ENCODE measurements at places on chromosomes 2 and 18.

DNA sequence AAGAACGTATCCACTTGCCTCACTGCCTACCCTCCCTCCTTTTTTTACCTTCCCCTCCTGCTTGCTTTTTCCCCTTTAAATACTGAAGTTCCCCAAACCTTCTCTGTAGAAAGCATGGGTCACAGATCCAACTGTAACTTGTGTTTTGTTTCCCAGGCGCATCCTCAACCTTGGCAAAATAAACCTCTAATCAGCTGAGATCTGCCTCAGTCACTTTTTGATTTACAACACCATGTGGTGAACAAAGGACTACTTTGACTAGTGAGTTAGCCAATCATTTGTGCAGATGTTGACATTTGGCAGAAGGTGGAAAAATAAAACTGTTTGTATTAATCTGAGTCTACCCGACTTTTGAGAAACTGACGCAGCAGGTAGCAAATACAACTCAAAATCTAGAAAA, 23.3 kb upstream of the MCM6 start:
- DNase-seq: no peak

GRCh38 chr2:138238908-138239307, 262.7 kb upstream of the SPOPL start:
- no peak for DNase-seq

GRCh38 chr2:42775810-42776209, 11.9 kb upstream of the OXER1 start:
- no peak for DNase-seq

DNA sequence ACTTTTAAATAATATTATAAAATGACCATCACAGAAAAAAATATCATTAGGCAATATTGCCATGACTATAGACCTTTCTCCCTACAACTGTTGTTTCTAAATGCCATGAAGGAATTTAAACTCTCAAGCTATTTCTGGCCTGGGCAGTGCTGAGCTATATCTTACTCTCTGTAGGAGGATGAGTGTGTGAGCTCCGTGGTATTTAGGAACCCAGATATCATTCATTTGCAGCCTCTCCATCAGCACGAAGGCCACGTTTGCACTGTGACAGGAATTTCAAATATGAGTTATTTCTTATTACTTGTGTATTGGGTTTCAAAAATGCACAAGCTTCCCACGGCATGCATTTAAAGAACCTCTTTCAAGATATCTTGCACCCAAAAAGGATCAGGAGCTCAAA, 35.0 kb upstream of the SOX11 start:
- DNase-seq: no peak

- DNase-seq: no peak
Observed at GRCh38 chr18:76589866-76590265, 94.8 kb upstream of the ZNF516 start.

- DNase-seq: no peak
Observed at GRCh38 chr2:185274718-185275484, 463.7 kb upstream of the FSIP2 start.

DNA sequence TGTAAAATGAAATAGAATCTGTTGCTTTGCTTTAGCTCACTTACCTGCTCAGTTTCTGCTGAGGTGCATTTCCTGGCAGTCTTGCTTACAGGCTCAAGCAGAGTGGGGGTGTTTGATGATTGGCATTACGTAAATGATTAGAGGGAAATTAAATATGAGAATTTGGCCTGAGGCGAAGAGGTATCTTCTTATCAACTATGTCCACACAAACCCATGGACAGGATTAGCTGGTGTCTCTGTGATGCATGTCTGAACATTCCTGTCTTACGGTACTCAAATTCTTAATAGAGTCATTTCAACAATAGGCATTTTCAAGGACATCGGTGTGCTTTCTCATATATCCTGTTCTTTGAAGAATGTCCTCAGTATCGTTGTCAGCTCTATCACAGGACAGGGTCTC, 102.1 kb downstream of the PRPF40A start:
- DNase-seq: no peak

GRCh38 chr2:150484006-150484405, 3.5 kb downstream of the RND3 start:
- no peak for DNase-seq

DNA sequence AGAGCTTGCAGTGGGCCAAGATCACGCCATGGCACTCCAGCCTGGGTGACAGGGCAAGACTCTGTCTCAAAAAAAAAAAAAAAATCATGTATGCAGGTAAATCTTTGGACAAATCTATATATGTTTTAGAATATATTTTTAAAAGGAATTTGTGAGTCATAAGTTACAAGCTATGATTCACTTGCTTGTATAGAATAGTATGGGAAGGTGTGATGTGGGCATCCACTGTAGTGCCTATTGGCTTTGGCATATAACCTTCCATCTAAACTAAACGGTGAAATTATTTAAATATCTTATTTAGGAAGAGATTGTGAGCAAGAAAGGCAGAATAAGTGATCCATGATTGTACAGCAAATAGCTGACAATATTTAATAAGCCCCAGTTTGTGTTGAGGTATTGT, 261.1 kb downstream of the GALNT13 start:
- DNase-seq: no peak

DNA sequence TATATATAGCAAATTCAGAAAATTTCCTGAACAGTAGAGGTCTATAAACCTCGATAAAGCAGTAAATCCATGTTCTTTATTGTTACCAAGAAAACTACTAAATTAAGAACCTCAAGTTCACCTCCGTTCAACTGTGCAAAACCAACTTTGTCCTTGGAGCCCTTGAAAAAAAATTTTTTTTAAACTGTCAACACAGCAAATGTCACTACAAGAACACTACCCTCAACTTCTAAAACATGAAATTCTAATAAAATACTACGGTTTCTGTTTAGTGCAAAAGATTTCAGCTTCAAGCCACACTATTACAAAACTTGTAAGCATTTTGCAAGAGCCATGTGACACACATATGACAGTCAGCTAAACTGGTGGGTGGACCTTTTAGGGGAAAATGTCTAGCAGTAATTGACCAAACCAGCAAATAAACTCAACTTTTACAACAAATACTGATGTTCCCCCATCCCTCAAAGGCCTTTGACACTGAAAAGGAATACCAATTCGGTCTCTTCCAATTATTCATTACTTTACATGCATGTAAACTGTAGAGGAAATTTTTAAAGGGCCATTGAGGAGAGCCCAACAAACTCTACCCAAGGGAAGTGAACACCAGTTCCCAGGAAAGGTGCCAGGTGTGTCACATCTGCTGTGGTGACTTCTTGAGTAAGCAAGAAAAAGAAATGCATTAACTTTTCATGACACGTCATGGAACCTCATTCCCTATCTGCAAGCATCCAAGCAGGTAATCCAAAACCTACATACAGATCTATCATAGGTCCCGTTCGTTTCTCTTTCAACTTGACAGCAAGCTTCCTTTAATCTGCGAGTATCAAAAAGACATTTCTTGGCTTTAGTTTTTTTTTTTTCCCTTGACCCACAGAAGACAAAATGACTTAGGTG, 1.4 kb downstream of the RAB1A start:
- DNase-seq: no peak

GRCh38 chr2:86704459-86704971, 15.6 kb upstream of the RMND5A start:
- DNase-seq: no peak

GRCh38 chr2:224777559-224777930, 61.4 kb upstream of the CCDC195 start:
- DNase-seq: no peak

GRCh38 chr2:76008001-76008702, 297.4 kb upstream of the GCFC2 start:
- DNase-seq: no peak

- no peak for DNase-seq
Observed at GRCh38 chr2:40487602-40488001, 35.7 kb upstream of the SLC8A1 start.

DNA sequence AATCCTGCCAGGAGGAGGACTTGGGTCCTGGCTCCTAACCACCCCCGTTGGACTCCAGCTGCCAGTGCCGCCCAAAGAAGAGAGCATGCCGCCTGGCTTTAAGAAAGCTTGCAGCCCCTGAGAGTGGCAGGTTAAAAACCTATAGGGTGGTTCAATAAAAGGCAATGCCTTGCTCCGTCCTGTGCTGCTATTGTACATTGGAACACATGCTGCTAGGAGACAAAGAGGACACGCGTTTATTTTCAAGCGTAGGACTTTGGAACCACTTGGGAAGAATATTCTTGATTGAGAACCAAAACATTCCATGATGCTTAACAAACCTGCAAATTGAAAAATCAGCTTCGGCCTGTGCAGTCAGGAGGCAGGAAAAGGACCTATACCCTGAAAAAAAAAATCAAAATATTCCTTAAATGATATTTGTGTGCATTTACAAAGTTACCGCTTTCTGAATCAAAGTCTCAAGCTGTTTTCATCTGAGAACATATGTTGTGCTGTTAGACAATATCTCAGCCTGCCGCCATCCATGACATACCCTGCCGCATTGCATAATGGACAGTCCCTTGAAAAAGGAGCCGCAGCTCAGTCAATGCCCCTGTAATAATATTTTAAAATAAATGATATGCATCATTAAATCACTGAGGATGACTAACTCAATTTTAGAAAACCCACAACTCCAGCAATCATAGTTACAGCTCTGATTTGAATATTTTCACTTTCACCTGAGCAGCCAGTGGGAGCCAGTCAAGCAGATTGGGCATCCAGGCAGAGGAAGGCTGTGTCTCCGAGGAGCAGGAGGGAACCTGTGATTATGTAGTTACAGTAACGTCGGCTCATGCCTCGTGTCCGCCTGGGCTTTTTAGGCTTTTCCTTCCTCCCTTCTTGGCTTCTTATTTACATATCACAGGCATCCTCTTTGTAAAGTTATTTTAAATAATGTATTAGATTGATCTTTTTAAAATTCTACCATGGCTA, 805.6 kb upstream of the FANCL start:
- DNase-seq: no peak

GRCh38 chr18:9062418-9062751, 40.1 kb upstream of the NDUFV2 start:
- no peak for DNase-seq

DNA sequence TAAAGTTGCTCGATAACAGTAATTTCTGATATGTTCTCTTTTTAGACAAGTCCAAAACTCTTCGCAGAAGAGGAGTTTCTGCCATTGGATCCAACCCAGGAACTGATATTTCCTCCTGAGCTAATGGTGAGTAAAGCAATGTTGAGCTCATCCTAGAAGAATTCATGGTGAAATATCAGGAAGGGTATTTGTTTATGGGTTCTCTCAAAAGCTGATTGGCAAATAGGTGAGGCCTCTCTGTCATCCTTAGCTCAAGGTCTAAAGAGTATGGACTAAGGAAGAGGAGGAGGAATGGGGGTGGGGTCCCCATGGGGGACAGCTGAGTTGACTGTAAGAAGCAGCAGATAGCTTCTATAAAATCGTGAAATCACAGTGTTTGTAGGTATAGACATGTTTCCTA, 18.2 kb downstream of the AOX1 start:
- DNase-seq: no peak

- no peak for DNase-seq
Observed at GRCh38 chr2:217654168-217654567, 348.6 kb downstream of the TNS1 start.

DNA sequence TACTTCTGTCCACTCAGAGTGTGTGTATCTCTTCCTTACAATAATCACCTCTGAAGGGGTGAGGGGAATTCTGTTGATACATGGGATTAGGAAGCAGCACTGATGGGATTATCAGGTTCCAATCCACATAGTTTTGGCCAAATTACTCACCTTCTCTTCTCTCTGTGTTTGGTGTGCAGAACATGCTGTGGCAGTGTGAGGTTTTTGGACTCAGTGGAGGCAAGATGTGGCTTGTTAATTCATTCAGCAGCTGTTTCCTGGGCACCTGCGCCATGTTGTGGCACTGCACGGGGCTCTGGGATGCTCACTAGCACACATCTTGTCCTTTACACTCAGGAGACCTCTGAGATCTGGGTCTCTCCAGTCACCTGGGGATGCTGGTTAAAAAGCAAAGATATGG, 350.3 kb upstream of the HS6ST1 start:
- no peak for DNase-seq

GRCh38 chr18:45353530-45353929, 261.7 kb upstream of the SLC14A2 start:
- no peak for DNase-seq

- no peak for DNase-seq
Observed at GRCh38 chr2:196407675-196408264, 231.7 kb upstream of the CCDC150 start.

- no peak for DNase-seq
Observed at GRCh38 chr18:8996771-8997432, 105.6 kb upstream of the NDUFV2 start.

- DNase-seq: no peak
Observed at GRCh38 chr2:50620783-50621182, 411.1 kb downstream of the NRXN1 start.

DNA sequence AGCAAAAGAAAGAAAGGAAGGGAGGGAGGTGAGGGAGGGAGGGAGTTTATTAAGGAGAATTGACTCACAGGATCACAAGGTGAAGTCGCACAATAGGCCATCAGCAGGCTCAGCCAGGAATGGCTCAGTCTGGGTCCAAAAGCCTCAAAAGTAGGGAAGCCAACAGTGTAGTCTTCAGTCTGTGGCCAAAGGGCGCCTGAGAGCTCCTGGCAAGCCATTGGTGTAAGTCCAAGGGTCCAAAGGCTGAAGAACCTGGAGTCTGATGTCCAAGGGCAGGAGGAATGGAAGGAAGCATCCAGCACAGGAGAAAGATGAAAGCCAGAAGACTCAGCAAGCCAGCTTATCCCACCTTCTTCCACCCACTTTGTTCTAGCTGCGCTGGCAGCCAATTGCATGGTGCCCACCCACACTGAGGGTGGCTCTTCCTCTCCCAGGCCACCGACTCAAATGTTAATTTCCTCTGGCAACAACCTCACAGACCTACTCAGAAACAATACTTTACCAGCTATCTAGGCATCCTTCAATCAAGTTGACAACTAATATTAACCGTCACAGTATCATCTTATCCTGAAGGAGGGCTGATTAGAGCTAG, 5.8 kb upstream of the ACAA2 start:
- no peak for DNase-seq

Data from stimulated activated CD8-positive, alpha-beta memory T cell treated with anti-CD3 and anti-CD28 coated beads, Interleukin-4, amount 100 ng/mL, for 4 hours (primary cell).